NCI-H2029 treated with DMSO at 0.1 percent for 48 hours (cell line): ENCODE measurements at places on chromosomes 2 and 18.

- DNase-seq, result no peak
Observed at GRCh38 chr18:8763611-8764010, 58.3 kb downstream of the MTCL1 start.

DNA sequence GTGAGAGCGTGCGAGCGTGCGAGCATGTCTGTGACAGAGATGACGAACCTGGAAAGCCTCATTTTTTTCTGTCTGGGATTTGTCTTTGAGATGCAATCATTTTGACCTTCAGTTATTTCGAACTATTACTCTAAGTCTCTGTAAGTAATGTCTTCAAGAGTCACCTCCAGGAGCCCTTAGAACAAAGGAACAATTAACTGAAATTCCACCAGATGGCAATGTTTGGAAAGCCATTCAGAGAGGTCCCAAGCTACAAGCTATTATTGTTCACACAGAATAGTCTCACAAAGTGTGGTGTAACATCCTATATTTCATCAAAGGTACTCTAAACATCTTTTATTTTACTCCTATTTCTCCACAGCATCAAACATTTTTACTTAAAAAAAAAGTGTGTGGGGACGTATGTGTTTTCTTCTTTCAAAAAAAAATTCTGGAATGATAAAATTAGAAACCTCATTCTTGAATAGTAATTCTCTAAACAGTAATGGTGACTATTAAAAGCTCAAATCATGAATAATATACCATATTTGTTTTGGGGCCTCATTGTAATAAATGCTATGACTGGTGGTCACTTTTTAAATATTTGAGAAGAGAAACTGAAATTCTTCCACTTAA lies 35.1 kb upstream of the MAPRE2 start:
- DNase-seq, result peak; percentile 37

GRCh38 chr2:9020267-9020666 lies 16.8 kb upstream of the MBOAT2 start:
- no peak for DNase-seq

DNA sequence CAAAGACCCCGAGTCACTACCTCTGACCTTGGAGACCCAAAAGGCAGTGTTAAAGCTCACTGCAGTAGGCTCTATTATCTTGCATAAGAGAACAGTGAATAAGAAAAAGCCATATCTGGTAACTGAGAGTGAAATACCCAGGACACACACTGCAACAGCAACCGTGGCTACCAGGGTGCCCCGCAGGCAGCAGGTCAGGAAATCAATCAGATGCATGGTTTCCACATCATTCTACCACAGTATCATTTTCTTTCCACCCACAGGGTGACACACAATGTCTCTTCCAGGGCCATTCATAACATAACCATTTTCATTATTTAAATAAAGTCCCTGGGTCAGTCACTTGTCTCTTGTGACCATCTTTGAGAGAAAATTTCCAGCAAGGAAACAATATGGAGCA lies 131.3 kb downstream of the CCBE1 start:
- no peak for DNase-seq

DNA sequence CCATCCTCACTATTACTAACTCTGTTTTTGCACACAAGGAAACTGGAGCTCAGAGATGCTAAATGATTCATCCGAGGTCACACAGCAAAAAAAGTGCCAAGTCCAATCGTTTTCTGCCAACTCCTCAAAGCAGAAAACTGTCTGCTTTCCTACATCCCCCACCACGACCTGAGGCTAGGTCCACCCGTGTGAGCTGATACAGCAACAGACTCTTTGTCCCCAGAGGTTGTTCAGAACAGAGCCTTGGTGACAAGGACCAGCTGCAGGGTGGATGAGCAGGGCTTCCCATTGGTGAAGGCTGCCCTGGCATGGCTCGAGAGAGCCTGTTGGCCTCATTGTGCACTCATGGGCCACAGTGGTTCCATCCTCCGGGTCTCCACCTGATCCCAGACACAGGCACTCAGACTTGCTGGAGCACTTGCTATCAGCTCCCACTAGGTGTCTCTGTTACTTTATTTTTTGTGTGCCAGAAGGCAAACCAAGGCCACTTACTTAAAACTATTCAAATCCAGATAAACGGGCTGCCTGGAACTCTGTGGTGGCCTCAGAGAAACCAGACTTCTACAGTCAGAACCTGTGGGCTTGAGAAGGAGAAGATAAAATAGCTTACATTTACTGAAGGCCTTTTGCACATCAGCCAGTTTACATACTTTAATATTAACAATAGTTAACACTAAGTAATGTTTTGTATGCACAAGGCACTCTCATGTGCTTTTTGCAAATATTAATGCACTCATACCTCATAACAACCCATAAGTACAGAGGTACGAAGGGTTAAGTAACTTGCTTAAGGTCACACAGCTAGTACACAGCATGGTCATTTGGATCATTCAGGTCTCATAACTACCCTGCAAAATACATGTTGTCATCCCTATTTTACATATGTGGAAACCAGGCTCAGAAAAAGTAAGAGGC lies 62.9 kb upstream of the CTIF start:
- DNase-seq, result peak; percentile 69

DNA sequence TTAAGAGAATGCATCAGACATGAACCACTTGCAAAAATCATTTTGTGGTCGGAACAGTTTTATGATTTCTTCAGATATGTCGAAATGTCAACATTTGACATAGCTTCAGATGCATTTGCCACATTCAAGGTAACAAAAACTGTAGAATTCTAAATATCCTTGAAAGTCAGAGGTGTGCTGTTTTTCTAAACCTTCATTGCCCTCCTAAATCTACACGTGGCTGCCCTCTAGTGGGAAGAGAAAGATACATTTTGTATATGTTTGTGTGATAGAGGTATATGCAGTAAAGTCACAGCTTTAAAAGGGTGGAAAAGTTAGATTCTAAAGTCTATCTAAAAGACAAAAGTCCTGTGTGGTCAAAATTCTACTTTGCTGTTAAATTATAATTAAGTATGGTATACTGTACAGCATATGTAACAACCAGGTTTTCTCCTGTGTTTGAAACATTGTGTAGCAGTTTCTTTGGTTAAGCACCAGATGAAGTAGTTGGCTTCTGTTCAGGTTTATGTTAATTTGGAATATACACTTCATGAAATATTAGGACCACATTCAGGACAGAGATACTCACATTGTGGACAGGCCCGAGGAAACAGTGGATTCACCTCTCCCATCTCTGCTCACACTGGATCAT lies 65.9 kb upstream of the ITM2C start:
- DNase-seq, result peak; percentile 45

DNA sequence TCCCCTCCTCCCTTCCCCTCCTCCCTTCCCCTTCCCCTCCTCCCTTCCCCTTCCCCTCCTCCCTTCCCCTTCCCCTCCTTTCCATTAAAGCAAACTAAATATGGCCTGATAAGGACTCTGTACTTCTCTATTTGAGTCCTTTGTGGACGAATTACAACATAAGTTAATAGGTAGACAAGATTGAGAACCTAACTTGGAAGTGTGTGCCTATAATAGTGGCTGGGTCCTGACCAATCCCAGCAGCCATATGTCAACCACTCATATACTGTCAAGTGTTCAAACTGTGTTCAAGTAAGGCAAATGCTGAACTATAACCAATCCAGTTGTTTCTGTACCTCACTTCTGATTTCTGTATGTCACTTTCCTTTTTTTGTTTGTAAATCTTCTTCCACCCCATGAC lies 97.1 kb upstream of the RBMS1 start:
- DNase-seq, result no peak

- DNase-seq, result no peak
Observed at GRCh38 chr2:151306621-151307020, 17.2 kb upstream of the NMI start.

DNA sequence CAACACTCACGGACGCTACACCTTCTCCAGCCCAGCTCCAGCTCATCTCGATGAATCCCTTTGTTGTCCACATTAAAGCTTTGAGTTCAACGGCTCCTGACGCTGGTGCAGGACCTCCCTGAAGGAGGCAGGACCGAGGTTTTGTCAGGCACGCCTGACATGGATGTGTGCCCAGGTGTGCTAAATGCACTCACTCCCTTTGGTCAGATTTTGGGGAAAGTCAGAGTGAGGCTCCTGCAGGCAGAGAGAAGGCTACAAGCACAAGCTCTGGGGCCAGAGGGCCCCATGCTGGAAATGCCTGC lies 78.6 kb downstream of the NDUFA10 start:
- DNase-seq, result no peak

- no peak for DNase-seq
Observed at GRCh38 chr2:137321566-137321965, 556.2 kb downstream of the THSD7B start.

- no peak for DNase-seq
Observed at GRCh38 chr18:76554547-76555222, 59.6 kb upstream of the ZNF516 start.

GRCh38 chr2:104408266-104408665 lies 445.6 kb upstream of the POU3F3 start:
- no peak for DNase-seq

- DNase-seq, result no peak
Observed at GRCh38 chr18:27073404-27073830, 111.7 kb downstream of the CHST9 start.

DNA sequence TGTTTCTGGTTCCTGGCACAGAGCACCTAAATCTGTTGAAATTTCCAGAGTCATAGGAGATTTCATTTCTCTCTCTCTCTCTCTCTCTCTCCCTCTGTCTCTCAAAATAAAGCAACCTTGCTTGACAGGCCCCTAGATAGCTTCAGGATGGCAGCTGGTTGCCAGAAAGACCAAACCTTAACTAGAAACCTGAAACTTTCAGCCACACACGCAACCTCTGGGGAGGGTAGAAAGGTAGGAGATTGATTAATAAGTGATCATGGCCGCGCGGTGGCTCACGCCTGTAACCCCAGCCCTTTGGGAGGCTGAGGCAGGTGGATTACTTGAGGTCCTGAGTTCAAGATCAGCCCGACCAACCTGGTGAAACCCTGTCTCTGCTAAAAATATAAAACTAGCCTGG lies 1885.4 kb upstream of the CELF4 start:
- no peak for DNase-seq

DNA sequence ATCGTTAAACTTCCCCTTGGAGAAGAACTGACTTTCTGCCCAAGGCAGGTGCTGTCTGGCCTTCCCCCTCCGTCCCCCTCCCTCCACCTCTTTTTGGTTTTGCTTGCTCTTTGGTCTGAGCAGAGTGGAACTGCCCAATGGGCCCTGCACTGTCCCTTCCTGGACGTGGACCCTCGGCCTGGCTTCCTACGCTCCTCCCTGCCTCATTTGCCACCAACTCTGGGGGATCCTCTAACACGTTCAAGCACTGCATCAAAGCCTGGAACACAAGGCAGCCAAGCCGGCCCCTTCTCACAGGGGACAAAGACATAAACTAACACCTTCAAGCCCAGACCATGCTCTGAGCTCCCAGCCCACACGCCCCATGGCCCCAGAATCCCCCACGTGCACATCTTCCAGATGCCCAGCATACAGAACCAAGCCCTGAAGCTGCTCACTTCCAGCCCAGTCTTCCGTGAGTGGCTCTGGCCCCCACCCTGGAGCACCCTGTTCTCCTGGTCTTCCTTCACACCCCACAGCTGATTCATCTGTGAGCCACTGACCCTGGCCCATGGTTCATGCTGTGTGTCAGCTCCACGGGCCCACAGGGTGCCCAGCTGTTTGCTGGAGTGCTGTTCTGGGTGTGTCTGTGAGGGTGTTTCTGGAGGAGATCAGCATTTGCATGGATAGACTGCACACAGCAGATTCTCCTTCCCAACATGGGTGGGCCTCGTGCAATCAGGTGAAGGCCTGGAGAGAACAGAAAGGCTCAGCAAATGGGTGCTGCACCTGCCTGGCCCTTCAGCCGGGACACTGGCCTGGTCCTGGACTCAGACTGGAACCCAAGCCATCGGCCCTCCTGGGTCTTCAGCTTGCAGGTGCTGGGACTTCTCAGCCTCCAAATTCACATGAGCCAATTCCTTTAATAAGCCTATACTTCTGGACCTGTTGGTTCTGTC lies 247.1 kb upstream of the SALL3 start:
- no peak for DNase-seq

DNA sequence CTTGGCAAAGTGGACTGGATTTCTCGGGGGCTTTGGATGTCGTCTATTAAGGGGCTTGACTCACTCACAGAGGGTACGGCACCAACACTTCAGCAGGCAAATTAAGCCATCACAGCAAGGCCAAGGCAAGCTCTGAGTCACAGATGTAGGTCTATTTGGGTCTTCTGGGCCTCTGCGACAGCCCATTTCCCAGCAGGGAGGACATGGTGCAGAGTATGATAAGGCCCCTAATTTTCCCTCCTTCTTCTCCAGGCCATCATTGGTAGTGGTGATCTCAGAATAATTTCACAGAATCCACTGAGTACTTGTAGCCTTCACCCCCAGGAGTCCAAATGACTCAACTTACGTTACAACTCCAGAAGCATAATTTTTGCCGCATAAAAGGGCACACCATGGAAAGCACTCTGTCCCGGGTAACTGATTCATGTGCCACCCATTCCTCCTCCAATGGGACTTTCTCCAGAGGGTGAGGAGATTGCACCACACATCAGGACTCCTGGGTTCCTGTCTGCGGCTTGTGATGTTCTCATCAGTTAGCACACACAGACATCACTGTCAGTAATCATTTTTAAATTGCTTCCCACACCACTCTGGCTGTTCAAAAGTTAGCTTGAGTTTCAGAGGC lies 164.9 kb downstream of the TXNL1 start:
- DNase-seq, result no peak

DNA sequence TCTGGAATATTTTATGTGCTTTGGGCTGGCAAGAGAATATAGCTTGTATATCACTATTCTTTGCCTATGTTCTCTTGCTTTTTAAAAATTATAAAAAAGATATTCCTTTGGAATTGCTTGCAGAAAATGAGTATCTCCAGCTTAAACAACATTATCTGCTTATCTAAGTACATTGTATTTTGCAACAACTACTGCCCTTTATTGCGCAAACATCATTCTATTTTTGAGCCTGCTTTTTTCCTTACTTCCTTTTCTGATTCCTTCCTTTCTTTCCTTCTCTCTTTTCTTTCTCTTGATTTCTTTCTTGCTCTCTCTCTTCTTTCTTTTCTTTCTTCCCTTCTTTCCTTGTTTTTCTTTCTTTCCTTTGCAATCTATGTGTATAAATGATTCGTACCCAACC lies 74.0 kb downstream of the UNC80 start:
- no peak for DNase-seq

DNA sequence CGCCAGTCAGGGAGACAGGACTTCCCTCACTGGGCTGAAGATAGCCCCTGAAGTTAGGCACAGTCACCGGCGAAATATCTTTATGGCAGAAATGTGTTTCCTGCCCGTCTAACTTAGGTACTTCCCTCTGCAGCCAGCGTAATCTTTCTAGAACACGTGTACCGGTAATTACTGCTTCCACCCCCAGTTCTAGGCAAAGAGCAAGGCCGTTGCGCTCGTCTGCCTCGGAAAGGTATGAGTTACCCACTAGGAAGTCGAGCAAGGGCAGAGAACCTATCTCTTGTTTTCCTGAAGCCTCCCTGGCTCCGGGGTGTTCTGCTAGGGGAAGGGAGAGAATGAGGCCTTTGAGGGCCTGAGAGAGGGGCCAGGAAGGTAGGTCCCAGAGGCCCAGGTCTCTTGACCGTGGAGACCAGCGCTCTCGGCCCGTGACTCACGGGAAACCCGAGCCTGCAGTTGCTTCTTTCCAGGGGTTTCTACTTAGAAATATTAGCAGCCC lies 70.0 kb downstream of the TWSG1 start:
- no peak for DNase-seq
